ENCODE measurements at places on chromosomes 11 and 22.
A peak's percentile ranks its signal among the peaks of the same experiment; 100 is the strongest.

DNA sequence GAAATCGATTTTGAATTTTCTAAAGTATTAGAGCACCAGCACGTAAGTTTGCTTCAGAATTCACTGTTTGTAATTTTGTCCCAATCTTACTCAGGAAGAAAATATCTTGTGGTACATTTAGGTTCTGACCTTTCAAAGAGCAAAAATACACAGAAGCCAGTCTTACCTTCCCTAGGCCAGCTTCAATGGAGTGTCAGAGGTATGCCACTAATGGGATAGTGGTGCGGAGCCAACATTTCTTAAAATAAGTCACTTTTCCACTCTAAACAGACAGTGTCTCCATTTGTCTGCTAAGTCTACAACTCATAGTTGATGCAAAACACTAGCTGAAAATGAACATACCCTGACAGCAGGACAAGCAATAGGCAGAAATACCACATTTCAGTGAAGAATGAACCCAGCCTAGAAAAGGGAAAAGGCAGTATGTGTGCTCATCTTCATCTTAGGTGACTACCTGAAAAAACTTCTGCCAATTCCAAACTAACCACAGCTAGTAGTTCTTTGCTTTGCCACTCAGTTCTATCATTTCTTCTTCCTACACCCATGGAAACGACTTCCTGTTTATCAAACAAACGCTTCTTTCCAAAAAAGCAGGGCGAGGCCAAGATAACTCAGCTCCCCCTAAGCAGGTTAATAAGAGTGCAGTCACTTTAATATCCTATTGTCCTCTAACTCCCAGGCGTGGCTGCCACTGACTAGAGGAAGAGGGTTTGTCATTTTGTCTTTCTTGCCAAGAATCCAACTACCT is 94.0 kb upstream of the APOA1 start:
- peak; percentile 65 for DNase-seq

DNA sequence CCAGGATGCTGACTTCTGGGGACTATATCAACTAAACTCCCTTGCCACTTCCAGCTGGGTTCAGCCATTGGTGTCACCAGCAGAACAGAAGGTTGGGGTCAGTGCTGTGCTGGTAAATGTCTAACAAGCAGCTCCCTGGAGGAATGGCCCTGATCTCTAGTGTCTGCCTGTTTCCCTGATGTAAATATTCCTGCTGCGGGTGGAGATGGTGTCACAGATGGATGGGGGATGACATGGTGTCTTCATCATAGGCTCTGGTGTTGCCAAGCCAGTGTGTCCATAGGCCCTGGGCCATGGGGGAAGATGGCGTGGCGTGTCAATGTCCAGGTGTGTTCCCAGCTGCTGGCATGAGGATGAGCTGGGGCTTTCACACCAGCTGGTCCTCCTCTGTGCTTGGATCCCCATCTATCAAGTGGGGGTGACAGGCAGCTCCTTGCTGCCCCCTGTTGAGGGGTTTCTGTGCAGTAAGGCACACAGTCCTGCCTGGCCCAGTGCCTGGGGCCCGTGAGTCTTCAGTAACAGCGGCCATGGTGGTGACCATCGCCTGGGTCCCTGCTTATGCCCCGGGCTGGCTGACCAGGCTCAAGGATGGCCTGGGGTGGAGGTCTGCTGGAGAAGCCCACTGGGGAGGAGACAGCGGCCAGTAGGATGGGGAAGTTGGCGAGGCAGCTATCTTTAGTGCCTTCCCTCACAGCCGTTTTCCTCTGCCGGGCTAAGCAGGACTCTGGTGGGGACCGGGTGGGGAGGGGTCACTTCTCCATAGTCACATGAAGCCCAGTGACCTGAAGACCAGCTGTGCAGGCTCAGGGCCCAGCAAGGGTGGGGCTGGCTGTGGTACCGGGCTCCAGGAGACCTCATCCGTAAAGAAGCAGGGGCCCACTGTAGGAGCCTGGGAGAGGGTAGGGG is 12.7 kb downstream of the RPL3 start:
- DNase-seq: no peak

GRCh38 chr11:91717169-91717568 is 507.4 kb upstream of the FAT3 start:
- DNase-seq: no peak

DNA sequence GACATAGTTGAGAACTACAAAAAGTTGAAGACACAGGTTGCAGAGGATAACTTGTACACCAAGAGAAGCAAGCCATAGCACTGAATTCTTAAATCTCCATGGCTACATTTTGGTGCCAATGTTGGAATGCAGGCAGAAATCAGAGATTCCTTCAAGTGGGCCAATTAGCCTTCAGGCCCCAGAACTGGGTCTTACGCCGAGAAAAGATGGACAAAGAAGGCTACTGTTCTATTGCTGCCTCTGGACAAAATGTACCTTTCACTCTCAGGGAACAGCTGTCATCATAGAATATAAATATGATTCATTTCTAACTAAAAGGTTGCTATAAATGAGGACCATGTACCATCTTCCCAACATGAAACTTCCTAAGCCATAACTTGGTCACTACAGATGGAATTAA is 13.7 kb downstream of the TMEM216 start:
- no peak for DNase-seq

DNA sequence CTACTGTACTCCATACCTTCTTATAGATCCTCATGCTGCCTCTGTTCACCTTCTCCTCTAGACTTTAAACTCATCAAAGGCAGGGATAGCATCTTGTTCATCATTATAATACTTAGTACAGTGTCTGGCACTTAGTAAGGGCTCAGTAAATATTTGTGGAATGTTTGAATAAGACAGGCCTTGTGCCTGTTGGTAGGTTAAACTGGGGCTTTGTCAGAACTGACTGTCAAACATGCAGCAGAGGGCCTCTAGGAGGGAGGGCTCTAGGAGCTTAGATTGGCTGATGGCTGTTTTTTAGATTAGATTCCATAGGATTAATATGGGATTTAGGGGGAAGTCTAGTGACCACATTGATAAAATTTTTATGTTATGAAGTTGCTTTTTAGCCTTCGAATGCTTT is 70.8 kb downstream of the RNF169 start:
- DNase-seq: no peak

DNA sequence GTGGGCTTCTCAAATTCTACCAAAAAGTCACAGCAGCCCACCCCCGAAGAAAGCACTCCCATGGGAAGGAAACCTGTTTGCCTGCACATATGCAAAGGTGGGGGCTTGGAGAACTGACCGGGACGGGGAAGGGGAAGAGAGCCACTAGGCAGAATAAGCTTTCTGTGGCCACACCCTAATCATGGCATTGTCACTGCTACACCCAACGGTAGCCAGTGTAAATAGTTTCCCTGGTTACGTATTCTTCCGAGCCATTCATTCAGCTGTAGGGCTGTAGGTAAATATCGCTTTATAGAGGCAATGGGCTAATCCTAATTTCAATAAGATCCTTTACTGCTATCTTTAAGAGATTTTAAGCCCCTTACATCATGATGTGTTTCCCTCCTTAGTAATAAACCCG is 61.7 kb downstream of the PRDM11 start:
- no peak for DNase-seq

DNA sequence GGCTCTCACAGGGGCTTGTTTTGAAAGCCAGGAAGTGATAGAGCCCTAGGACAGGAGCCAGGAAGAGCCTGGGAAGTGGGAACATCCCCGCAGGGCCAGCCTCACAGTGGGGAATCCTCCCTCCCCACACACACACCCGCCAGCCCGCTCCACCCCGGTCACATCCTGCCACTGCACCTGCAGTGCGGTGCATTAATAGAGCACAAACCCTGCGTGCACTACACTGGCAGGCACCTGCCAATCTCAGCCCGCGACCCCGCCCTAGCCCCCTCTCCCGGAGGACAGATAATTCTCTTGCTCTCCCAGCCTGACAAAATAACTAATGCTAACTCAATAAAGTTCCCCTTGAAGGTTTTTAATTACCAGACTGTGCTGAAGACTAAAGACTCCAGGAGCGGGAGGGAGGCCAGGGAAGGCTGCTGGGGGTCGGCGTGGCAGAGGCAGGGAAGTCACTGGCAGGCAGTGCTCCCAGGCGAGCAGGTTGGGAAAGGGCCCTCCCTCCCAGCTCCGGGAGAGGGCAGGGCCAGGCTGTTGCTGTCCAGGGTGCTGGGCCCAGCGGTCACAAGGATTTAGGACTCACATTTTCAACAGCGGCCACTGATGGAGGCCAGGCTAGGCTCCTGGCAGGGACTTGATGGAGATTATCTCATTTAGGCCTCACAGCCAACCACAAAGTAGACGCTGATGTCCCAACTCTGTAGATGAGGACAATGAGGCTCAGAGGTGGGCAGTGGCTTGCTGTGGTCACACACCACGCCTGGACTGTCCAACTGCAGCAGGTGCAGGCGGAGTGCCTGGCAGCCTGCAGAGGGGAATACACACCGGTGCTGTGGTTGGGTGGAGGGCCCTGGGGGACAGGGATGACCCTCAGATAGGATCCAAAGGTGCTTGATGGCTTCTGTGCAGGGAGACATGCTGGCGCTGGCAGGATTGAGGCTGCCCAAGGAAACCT is 23.9 kb upstream of the TCF20 start:
- DNase-seq: no peak

DNA sequence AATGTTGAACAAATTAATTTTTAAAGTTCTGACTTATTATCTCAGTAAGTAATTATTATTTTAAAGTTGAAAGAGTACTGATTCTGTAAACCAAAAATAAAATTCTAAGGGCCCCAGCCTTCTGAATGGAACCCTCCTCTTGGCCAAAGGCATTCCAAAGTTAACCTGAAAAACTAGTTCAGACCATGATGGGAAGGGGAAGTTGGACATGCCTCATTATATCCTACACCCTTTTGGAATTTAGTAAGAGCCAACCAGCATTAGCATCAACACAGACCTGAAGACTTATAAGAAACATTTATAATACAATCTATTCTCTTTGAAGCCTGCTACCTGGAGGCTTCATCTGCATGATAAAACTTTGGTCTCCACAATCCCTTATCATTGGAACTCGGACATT is 18.9 kb downstream of the LGR4 start:
- no peak for DNase-seq

GRCh38 chr11:121762820-121763219 is 310.1 kb upstream of the SORL1-AS1 start:
- DNase-seq: no peak

DNA sequence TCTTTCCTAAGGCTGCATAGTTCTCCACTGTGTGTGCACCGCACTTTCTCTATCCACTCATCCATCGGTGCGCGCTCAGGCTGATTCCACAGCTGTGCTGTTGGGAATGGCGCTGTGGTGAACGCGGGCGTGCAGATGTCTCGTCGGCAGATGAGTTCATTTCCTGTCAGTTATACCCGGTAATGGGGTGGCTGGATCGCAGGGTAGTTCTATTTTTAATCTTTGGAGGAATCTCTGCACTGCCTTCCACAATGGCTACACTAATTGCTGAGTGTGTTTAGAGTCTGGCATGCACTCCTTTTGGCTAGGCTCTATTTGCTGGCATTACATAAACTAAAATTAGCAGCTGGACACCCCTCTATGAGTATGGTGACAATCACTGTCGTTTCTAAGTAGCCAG is 27.9 kb upstream of the KRTAP5-7 start:
- DNase-seq: no peak

- DNase-seq: no peak
These were observed 257.8 kb upstream of the B3GAT1 start for GRCh38 chr11:134669796-134670195.

DNA sequence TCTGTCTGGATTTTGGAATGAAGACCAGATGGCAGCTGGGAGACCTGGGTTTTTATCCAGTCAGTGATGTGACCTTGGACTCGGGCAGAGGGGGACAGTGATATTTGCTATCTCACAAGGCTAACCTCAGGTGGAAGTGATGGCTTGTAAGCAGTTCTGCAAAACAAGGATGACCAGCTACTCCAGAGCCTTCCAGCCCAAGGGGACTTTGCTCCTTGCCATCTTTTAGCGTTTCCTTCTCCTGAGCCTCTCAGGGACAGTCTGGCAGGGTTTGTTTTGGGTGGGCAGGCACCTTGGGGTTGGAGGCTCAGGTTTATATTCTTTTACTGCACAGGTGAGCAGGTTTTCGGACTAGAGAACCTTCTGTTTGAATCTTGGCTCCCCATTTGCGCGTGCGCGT is 9.5 kb upstream of the OSBP2 start:
- no peak for DNase-seq

DNA sequence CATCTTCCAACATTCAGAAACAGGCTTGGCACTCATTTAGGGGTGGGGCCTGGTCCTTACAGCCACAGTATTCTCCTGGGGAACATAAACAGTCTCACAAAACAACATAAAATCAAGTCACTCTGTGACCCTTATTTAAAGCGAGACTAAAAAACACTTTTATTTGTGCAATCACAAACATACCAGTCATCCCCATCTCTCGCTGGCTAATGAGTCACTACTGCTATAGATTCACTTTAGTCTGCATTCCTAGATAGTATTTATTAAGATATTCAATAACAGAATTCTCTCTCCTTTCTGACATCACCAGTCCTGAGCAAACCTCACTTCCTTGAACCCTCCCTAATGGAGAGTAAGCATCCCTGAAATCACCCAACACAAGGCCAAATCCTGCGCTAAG is 68.0 kb downstream of the ZBTB44 start:
- DNase-seq: no peak

- no peak for DNase-seq
These were observed 11.8 kb upstream of the SELENOH start for GRCh38 chr11:57729479-57729878.

GRCh38 chr11:57604296-57605027 is 7.0 kb downstream of the SERPING1 start:
- peak; percentile 67 for DNase-seq

GRCh38 chr11:119369132-119369925 is 12.2 kb downstream of the USP2 start:
- no peak for DNase-seq

GRCh38 chr11:27611947-27612455 is 88.3 kb downstream of the BDNF start:
- no peak for DNase-seq

- no peak for DNase-seq
These were observed 4.3 kb upstream of the TBC1D22A start for GRCh38 chr22:46758121-46758520.

DNA sequence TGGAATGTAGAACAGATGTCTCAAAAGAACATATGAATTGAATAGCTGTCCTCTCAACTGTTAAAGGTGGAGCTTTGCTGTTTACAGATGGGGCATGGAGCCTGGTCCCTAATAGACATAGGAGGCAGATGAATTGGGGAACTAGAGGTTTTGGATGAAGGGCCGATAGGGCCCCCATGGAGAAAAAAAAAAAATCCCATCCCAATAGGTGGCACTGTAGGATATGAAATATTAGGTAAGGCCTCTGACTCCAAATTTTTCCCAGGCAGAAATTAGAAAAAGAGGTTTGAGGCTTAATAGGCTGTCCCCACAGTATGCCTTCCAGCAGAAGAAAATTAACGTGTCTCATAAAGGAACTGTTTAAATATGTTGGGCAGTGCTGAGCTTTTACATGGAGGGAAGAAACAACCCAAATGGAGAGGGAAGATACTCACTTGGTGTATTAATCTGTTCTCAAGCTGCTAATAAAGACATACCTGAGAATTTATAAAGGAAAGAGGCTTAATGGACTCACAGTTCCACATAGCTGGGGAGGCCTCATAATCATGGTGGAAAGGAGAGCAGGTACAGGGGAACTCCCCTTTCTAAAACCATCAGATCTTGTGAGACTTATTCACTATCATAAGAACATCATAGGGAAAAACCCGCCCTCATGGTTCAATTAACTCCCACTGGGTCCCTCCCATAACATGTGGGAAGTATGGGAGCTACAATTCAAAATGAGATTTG is 30.1 kb upstream of the TMEM45B start:
- no peak for DNase-seq

GRCh38 chr11:17528906-17529843 is 15.0 kb downstream of the USH1C start:
- DNase-seq: no peak

- no peak for DNase-seq
These were observed 141.2 kb downstream of the MN1 start for GRCh38 chr22:27660306-27660705.

Data from KG1 (cell line).